ENCODE measurements at places on chromosomes 4 and X.

- DNase-seq = no peak
Measured at GRCh38 chr4:173991316-173991715, 292.2 kb downstream of the FBXO8 start.

GRCh38 chr4:185013417-185014125, 4.7 kb upstream of the HELT start:
- DNase-seq = no peak

- DNase-seq = no peak
Measured at GRCh38 chr4:177033632-177034031, 240.9 kb upstream of the VEGFC start.

GRCh38 chrX:68299898-68300297, 133.4 kb downstream of the OPHN1 start:
- DNase-seq = no peak

GRCh38 chr4:66055999-66056398, 385.7 kb upstream of the EPHA5 start:
- no peak for DNase-seq

- no peak for DNase-seq
Measured at GRCh38 chrX:152733261-152733975, at the start of the genes CSAG1 and MAGEA12. TSS of gene CSAG1 (minus strand) at chrX:152733721. CDS start at chrX:152732460, 1,261 bp downstream. TSS of gene MAGEA12 (plus strand) at chrX:152733757. CDS start at chrX:152736162, 2,405 bp downstream.

- no peak for DNase-seq
Measured at GRCh38 chrX:38854305-38854704, 53.0 kb downstream of the MID1IP1 start.

- DNase-seq = no peak
Measured at GRCh38 chrX:32483534-32484136, 727.7 kb downstream of the DMD start.

GRCh38 chr4:4711902-4712301, 147.6 kb upstream of the MSX1 start:
- no peak for DNase-seq

GRCh38 chr4:63618883-63619718, 790.1 kb downstream of the TECRL start:
- DNase-seq = no peak

DNA sequence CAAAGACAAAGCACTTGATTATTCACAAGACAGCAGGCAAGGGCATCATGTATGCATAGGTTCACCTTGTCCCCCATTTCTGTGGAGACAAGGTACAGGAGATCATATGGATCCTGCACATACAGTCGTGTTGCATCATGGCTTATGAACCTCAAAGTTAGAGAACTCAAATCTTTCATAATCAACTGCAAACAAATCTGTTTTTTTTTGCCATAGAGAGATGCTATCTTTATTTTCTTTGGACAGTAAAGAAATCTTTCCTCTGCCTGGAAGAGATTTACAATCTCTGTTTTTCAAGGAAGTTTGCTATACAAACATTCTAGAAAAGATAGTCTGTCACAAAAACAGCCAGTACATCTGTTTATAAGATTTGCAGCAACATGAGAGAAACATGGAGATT, 578.8 kb downstream of the ANKRD50 start:
- DNase-seq = no peak

DNA sequence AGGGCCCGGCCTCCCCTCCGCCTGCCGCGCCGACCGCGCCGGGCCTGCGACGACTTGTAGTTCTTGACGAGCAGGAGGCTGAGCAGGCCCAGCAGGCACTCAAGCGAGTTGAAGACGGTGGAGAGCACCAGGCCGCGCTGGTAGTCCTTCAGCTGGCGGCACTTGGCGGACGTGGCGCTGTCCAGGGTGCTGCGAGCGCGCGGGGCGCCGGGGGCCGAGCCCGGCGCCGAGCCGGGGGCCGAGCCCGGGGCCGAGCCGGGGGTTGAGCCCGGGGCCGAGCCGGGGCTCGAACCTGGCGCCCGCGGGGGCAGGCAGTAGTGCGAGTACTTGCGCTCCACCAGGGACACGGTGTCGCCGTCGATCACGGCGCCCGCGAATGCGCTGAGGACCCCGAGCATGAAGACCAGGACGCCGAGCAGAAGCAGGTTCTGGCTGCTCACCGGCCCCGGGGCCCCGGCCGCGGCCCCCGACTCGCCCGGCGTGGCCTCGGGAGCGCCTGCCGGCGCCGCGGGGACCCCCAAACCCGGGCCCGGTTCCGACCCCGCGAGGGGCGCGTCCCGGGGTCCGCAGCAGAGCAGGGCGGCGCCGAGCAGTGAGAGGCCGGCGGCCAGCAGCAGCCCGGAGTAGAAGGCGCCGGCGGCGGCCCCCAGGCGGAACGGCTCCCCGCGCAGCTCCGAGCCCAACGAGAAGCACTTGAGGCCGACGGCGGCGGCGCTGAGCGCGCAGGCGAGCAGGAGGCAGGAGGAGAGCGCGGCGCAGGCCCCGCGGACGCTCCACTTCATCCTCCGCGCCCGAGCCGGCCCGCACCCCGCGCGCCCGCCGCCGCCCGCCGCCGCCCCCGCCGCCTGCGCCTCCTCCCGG, 584 bp downstream of the TMEM271 start:
- DNase-seq = peak; percentile 41

DNA sequence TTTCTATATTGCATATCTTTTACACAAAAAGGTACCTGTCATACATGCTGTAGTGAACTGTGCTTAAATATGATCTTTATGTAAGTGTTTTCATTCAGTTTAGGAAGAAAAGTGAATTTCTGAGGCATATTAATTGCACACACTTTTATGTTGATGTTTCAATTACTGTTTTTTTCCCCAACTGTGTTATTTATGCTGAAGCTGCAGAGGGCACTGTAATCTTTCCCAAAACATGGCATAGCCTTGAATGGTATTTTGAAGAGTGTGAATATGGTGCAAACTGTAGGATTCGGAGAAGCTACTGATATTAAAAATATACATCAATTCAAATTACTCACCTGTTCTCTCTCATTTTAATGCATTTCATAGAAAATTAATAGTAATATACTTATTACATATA, 6.0 kb upstream of the CENPE start:
- DNase-seq = no peak

- DNase-seq = no peak
Measured at GRCh38 chr4:181646864-181647263, 596.3 kb upstream of the TENM3 start.

DNA sequence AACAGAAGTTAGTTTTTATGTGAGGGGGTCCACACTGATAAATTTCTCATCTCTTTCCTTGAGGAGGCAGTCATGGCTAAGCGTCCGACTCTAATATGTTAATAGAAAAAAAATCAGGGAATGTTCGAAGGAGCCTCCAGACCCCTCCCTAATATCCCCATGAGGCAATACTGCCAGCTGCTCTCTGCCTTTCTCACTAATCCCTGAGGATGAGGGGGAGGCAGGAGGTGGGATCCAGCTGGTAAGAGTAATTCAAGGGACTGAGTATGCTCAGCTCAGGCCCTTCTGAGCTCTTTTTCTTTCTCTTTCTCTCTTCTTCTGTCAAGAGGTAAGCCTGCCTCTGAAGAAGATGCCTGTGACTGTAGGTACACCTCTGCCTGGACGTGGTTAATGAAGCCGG, 51.7 kb downstream of the PIR start:
- no peak for DNase-seq

DNA sequence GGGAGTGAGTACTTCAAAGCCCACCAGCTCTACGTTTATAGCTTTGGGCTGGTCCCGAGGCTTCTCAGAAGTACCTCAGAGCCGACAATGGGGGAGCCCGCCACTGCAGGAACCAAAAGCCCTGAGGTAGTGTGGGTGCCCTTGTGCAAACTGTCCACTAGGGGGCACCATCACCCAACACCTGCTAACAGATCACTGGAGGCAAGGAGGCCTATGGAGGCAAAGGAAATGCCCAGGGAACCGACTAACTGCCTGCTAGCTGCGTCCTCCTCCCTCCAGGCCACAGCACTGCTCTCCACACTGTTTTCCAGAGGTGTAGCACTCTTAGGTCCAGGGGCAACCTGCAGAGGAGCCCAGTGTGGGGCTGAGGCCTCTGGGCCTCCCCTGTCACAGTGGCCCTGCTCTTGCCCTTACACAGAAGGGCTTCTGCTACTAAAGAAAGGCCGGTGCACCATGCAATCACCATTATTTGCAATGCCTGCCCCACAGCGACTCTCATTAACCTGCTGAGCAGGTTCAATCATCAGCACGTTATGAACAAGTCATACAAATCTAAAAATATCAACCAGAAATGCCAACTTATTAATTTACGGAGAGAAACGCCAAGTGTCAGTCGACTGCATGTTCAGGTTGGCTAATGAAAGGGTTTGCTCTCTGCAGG, 159.1 kb downstream of the NSUN7 start:
- peak; percentile 84 for DNase-seq

DNA sequence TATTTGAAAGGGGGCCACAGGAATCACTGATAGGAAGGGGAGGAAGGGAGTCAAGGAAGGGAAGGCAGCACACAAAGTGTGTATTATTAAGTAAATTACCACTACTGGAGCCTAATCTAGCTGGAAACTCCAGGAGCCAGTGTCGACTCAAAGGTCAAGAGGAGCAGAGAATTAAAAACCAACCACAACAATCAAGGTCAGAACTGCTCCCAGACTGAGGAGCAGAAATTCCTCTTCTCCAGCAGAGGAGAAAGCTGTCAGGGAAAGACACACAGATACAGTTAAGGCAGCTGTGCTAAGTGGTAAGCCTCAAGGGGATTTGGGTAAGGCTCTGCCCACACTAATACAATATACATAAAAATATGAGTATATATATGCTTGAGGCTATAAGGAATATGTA, 87.5 kb upstream of the PTPN13 start:
- no peak for DNase-seq

GRCh38 chr4:177558995-177559394, 116.8 kb upstream of the AGA start:
- DNase-seq = no peak

All from activated T-cell treated with anti-CD3 and anti-CD28 coated beads, Interleukin-2, amount 50 U/mL, for 48 hours (primary cell).